ENCODE measurements at places on chromosomes 1 and 21.

GRCh38 chr1:53620061-53620855 is 118.7 kb downstream of the GLIS1 start:
- DNase-seq: no peak

DNA sequence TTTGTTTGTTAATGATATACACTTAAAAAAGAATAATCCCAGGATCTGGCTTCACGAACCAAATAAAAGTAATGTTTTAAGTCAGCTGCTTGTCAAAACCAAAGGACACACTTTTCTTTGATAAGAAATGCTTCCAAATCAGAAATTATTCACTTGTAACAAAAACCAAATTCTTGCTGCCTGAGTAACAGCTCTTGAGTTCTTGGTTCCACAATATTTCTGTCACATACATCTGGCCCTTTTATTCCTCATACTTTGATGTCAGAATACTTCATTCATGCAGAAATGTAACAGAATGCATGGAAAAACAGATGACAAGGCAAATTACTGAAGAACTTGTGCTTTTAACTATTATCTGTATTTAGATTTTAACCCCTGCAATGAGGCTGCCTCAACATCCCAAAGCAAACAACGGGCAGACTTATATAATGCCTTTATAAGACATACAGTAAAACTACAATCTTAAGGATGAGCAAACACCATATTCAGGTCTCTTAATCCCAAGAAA is 1.5 kb downstream of the VAMP4 start:
- no peak for DNase-seq

DNA sequence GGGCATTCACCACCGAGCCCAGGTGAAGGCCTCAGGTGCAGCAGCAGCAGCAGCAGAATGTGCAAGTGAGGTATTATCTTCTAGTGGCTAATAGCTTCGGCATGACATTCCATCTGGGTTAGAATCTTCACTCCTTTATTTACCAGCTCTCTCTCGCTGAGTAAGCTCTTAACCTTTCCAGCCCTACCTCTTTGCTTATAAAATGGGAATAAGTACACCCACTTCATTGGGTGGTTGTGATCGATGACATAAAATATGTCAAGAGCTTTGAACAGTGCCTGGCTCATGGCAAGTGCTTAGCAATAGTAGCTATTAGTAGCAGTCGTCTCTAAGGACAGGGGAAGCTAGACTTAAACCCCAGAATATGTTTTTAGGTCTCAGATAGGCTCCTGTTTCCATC is 149.5 kb downstream of the NOS1AP start:
- no peak for DNase-seq

DNA sequence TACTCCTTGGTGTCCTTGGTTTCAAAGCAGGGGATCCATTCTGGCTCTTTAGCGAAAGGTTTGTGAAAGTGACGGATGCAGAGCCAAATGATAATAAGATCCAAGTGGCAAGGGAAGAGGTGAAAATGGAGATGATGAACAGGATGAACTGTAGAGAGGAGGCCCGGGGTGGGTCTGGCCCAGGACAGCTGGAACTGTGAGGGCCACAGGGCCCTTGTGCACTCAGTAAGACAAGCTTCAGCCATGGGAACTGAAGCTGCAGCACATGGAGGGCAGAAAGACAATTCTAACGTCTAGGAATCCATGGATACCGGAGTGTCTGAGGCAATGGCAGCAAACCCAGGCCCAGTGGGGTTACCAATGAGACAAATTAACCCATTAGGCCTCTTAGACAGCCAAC is 4.8 kb downstream of the KCNA2 start:
- DNase-seq: no peak

- DNase-seq: no peak
Measured at GRCh38 chr1:59486615-59487014, 189.7 kb downstream of the FGGY start.

DNA sequence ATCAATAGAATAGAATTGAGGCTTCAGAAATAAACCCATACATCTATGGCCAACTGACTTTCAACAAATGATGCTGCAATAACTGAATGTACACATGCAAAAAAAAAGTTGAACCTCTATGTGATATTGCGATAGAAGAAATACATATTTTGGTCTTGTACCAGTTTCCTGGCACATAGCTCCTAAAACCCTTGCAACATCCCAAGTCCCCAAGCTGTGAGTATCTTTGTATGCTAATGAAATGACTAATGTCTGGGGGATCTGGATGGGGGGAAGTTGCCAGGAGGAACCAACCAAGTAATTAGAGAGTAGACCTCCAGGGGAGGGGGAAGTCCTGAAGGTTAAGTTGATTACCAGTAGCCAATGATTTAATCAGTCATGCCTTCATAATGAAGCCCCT is 24.4 kb downstream of the BLZF1 start:
- no peak for DNase-seq

Data from H1 (cell line).